ENCODE measurements at places on chromosomes 3 and 15. TPM values are rescaled to one million over a fixed set of nuclear protein-coding genes. Genes with fewer than 3 reads are reported as not detected.

EIF4A2 gene
- 729 TPM for total RNA-seq

GRCh38 chr15:80659375-80659774 is 35.7 kb upstream of the ABHD17C start:
- no peak for DNase-seq

DNA sequence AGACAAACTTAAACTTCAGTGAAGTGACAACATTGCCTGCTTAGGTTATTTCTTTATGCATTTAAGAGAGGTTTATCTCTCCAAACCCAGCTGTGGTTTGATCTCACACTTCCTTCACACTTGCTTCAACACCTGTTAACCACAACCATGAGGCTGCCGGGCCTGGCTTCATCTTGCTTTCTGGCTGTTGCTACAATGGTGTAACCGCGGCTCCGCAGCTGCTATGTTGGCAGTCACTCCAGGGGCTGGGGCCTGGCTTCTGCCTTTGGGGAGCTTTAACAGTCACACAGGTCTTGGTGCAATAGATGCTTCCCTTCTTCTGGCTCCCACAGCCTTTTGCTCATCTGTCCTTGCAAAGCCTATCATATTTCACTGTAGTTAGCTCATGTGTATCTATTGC is 72.9 kb upstream of the MNS1 start:
- no peak for DNase-seq

- DNase-seq: no peak
Observed at GRCh38 chr3:49120096-49120437, 556 bp downstream of the USP19 start.
